Stimulated activated CD4-positive, alpha-beta T cell treated with anti-CD3 and anti-CD28 coated beads, Interleukin-2, amount 100 ng/mL, for 24 hours (primary cell): ENCODE measurements at places on chromosomes 7 and 10.

DNA sequence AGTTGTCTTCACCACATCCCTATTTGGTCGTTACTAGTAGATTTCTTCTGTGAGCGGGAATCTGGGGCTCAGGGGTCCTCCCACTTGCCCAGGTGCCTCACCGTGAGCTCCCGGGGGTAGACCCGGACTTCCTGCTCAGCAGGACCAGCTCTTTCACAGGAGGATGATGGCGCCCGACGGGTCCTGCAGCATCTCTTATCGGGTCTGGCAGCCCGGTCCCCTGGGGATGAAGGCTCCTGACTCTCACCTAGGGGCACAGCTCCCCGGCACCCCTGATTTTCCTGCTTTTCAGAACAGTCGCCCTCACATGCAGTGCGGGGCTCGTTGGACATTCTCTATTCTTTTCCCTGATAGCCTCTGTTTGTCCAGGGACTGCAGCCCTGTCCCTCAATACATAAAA, 33.0 kb upstream of the SHH start:
- DNase-seq: no peak

GRCh38 chr10:9922126-9922870, 1095.4 kb upstream of the CELF2 start:
- DNase-seq: no peak

DNA sequence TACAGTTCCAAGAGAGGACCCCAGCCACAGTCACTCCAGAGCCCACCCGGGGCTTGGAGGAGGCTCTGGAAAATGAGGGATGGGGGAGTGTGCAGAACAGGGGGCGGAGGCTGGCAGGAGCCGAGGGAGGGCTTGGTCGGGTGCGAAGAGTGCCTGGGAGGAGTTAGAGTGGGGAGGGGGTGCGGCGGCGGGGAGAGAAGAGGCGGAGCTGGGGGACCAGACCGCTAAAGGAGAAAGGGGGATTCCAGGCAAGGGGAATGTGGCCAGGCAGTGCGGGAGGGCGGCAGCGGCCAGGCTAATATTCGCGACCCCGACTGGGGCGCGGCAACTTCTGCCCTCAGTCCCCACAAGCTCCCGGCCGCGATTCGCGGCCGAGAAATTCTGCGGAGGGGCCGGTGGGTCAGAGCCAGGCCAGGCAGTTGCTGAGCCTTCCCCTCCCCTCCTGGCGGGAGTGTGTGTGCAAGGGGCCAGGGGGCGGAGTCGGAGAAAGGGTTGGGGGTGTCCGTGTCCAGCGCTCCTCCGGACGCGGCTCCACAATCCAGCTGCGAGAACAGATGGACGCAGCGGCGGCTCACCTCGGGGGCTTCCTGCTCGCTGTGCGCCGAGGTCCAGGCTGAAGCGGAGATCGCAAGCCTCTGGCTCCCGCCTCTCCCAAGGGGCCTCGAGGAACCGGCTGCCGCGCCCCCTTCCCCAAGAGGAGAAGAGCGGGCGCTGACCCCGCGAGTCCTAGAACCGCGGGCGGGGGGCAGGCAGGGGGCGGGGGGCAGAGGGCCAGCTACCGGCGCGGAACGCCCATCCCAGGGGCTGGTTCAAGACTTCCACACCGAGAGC, 612 bp upstream of the SLC18A3 start:
- DNase-seq: no peak

- no peak for DNase-seq
Observed at GRCh38 chr10:45353186-45353585, 20.8 kb upstream of the ALOX5 start.

- DNase-seq: no peak
Observed at GRCh38 chr10:48541144-48541795, 63.6 kb downstream of the ARHGAP22 start.

- no peak for DNase-seq
Observed at GRCh38 chr7:36348771-36349170, 40.9 kb upstream of the ANLN start.

- no peak for DNase-seq
Observed at GRCh38 chr7:29302666-29303395, 108.3 kb downstream of the CHN2 start.

DNA sequence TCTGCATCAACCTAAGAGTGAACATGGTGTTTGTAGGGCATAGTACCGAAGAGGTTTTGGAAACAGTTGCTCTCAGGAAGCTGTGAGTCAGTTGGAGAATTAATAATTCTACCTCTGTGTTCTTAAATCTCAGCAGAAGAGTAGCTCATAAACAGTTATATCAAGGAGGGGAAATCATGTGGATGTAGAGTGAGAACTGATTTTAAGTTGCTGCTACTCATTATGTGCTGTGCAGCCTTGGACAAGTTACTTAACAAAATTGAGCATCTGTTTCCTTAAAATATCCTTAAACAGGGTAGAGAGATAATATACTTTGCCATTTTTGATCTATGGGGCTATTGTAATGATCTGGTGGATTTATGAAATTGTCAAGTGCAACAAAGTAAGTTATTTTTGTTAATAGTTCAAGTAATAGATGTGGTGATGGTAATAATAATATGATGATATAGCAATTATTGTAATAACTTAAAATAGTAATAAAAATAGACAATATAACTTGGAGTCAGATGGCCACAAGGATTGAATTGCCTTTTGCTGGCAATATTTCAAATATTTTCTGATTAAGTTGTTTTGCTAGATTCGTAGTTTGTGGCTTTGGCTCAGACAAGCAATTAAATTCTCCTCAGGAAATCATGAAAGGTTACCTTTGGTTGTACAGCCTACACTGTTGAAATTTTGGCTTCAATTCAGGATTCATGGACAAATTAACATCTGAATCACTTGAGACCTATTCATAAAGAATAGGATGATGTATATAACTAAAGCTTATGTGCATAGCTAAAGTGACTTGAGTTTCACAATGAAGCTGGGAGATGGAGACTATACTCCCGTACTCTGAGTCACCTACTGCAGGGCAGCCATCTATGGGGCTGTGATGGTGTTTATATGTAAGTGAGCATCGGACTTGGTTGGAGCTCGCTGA, 228.5 kb downstream of the CDK14 start:
- DNase-seq: no peak

GRCh38 chr10:113442336-113442735, 110.5 kb upstream of the HABP2 start:
- no peak for DNase-seq

DNA sequence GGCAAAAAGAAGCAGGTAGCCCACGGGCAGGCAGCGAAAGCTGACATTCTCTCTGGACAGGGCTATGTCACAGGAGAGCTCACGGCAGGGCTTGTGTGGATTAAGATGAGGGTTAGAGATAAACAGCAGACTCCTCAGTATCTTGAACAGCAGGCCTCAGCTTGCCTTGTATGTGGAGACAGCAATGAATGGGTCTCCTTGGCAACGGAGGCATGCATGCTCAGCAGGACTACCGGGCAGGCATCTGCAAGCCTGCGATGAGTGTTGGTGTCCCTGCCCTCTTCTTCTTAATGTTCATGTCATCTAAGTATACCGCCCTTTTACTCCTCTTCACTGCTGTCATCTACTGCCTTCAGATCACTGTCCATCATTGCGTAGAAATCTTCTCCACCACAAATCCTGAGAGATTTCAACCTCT, 81.9 kb upstream of the C1GALT1 start:
- DNase-seq: no peak

DNA sequence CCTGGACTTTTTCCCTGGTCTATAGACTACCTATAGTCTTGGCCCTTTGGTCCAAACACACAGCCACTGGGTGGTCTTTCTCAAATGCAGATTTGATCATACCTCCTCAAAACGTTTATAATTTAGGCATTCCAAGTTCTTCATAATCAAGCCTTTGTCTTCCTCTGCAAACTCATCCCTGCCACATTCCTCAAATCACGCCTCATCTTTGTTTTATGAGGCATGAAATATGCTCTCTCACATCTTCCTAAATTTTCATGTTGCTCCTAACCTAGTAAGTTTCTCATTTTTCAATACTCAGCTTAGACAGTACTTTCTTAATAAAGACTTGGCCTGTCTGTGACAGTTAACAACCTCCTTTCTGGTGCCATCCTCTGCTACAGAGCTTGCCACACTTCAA, 10.9 kb upstream of the HERC4 start:
- DNase-seq: no peak

DNA sequence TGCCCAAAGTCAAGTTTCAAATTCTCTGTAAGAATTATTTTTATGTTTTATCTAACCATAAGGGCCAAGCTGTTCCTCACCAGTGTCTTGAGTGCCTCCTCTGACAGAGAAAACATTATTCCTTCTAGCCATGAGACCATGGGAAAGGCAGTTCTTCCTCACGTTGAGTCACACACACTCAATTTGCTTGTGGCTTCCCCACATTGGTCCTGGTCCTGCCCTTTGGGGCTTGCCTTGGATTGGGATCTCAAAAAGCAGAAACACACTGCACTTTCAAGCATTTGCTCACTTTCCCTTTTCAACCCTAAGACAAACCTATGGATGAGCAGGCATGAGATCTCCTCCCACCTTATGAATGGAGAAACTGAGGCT, 248.3 kb upstream of the IGFBP3 start:
- DNase-seq: no peak

- no peak for DNase-seq
Observed at GRCh38 chr7:147044941-147045340, 928.3 kb downstream of the CNTNAP2 start.

GRCh38 chr10:97999066-97999922, 31.1 kb downstream of the CRTAC1 start:
- no peak for DNase-seq
